IPS DF 6.9 (cell line): ENCODE measurements at places on chromosomes 7 and 10.

GRCh38 chr7:17988858-17989257, 38.8 kb downstream of the PRPS1L1 start:
- DNase-seq = no peak

- no peak for DNase-seq
Measured at GRCh38 chr10:18777258-18777657, 118.0 kb downstream of the ARL5B start.

DNA sequence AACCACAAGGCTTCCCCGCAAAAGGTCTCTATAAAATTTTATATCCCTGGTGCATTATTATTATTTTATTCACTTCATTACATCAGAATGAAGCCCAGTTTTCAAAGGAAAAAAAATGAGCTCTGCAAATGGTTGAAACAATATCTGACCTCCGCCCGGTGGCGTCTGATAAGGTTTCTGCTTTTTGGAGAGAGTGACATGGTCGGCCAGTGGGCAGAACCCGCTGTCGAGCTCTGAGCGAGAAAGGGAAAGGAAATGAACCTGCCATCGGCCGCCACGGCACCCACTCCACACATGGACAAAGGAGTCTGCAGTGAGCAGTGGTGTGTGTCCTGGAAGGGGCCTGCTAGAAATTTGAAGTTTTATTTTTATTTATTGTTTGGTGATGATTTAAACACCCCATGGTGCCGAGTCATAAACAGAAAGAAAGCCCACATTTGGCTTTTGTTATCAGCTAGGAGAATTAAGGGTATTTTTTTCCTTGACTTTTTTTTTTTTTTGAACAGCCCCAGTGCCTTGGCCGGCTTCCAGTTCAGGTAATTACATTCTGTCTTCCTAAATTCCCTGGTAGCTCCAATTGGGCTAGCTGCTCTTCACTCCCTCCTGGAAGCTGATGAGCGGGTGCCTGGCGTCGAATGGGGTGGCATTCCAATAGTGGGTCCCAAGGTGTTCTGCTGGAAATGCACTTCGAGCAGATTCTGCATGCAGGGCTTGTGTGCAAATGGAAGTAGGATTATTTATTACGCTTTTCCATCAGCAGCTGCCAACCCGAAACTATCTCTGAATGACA, 149.4 kb upstream of the MKI67 start:
- no peak for DNase-seq

DNA sequence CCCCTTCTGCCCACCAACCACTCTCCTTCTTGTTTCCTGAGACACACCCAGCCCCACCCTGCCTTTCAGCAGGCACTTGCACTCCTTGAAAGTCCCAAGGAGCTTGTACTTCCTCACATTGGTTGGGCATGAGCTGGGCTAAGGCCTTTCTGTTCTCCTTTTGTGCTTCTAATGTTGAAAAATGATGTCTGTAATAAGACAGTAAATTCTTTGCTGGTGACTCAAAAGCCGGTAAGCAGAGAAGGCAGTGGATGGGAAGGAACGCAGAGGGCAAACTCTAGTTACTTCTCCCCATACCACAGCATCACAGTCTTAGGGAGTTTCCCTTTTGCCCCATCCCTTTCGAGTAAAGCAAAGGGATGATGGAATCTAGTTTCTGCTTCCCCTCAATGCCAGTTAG, 185.6 kb downstream of the PLXNA4 start:
- no peak for DNase-seq
